ENCODE measurements at places on chromosomes 3 and 15.

- no peak for DNase-seq
Observed at GRCh38 chr15:64429448-64429847, 30.9 kb upstream of the ZNF609 start.

DNA sequence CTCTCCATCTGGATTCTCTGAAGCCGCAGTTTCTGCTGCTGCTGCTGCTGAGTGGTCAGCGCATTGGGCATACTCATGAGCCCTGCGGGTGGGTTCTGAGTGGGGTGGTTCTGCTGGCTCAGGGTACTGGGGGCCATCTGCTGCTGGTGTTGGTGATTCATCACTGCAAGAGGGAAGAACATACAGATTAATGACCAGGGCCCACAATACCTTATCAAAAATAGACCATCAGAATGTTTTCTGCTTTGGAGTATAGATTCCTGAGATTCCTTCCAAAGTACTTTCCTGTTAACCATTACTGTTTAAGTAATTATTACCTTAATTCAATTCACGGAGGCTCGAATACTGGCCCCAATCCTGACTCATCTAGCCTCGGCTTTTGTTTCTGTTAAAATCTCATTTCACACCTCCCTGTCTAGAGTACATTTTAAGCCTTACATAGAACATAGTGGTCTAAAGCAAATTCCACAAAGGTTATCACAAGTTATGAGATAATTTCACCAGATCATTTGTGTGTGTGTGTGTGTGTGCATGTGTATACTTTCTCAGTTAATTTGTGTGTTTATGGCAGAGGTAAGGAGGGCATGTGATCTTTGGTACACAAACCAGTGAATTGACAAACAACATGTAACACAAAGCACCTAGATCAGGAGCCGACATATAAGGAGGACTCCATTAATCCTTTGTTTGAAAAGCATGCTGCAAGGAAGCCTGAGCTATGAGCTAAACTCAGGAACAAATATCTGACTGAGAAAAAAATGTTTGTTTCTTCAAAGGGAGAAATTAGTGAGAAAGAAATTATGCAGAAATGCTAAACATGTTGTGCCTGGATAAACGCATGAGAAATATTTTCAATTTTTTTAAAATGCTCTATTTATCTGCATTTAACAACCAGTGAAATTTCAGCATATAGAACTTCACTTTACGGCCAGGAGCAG is 68.1 kb downstream of the TM4SF4 start:
- DNase-seq = no peak

GRCh38 chr3:65540666-65541065 is 498.1 kb downstream of the MAGI1 start:
- no peak for DNase-seq

- DNase-seq = no peak
Observed at GRCh38 chr15:66707310-66708082, 5.5 kb downstream of the SMAD6 start.

DNA sequence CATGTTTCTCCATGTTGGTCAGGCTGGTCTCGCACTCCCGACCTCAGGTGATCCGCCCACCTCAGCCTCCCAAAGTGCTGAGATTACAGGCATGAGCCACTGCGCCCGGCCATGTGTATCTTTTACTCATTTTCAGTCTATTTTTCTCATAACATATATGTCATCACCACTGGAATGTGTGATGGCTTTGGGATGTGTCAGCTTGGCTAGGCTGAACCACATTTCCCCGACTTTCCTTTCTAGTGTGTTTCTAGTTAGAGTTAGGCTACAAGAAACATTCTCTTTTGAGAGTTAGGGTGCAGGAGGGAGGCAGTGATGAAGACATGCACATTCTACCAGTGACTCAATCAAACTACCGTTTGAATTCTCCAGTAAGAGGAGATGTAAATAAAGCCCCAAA is 444.9 kb upstream of the THBS1 start:
- no peak for DNase-seq

DNA sequence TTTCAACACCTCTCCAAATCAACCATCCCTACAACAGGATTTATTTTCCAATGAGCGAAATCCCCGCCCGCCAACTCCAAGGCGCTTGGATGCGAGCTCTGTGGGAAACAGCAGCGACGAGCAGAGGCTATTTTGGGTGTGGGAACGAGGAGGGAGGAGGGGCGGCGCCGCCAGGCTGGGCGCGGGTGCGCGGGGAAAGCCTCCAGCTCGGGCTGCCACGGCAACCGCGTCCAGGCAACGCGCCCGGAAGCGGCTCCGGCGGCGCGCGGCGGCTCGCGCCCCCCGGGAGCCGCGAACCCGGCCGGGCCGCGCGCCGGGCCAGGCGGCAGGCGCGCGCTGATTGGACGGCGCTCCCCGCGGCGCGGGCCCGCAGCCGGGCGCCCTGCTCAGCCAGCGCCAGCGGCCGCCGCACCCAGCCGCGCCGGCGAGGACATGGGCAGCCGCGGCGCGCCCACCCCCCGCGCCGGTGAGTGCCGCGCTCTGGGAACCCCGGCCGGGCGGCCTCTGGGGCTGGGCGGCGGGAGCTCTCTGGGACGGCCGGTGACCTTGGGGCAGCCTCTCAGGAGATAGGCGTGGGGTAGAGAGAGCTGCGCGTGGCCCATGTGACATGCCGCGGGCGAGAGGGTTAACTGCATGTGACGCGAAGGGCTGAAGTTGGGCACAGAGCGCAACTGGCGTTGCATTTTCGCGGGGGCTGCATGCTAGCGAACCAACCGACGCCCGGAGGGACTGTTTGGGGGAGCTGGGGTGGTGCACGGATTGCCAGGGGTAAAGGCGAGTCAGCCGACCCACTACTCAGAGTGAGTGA is at the start of gene FAM81A:
FAM81A (plus strand) TSS at position 370 of the 808 bp plus-strand sequence. CDS start 20,441 bp downstream, outside the sequence.
- peak; percentile 19 for DNase-seq

DNA sequence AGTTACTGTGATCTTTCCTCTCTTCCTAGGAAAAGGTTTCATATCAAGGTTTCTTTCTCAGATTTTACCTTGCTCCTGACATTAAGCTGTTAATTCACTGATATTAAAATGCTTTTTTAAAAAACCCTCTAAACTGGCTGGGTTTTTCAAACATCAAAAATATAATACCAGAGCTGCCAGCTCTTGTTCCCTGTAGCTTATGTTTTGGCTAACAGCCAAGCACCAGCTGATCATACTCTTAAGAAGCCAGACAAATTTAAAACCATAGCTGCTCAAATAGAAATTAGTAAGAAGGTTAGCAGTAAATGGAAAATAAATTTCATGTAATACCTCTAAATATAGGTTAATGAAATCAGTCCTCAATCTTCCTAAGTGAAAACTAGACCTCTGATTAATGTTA is 657.5 kb downstream of the GRM7 start:
- no peak for DNase-seq

GRCh38 chr3:46604127-46604526 is 8.2 kb upstream of the FAM240A start:
- no peak for DNase-seq

GRCh38 chr15:27210176-27210575 is 239.2 kb downstream of the GABRG3 start:
- no peak for DNase-seq

DNA sequence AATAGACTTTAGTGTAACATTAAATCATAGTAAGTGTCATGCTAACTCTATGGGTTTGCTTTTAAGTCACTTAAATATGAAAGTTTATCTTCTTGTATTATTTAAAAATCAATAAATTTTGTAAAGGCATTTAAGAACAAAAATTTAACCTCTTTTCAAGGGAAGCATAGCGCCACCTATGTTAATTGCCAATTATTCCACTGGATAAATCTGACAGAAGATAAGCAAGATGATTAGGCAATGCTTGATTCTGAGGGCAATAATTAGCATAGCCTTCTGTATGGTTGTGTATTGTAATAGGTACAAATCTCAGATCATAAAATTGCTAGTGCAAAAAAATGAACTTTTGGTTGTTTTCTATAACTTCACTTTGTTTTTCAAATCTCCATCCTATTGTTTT is 560.1 kb downstream of the GRM7 start:
- DNase-seq = no peak

DNA sequence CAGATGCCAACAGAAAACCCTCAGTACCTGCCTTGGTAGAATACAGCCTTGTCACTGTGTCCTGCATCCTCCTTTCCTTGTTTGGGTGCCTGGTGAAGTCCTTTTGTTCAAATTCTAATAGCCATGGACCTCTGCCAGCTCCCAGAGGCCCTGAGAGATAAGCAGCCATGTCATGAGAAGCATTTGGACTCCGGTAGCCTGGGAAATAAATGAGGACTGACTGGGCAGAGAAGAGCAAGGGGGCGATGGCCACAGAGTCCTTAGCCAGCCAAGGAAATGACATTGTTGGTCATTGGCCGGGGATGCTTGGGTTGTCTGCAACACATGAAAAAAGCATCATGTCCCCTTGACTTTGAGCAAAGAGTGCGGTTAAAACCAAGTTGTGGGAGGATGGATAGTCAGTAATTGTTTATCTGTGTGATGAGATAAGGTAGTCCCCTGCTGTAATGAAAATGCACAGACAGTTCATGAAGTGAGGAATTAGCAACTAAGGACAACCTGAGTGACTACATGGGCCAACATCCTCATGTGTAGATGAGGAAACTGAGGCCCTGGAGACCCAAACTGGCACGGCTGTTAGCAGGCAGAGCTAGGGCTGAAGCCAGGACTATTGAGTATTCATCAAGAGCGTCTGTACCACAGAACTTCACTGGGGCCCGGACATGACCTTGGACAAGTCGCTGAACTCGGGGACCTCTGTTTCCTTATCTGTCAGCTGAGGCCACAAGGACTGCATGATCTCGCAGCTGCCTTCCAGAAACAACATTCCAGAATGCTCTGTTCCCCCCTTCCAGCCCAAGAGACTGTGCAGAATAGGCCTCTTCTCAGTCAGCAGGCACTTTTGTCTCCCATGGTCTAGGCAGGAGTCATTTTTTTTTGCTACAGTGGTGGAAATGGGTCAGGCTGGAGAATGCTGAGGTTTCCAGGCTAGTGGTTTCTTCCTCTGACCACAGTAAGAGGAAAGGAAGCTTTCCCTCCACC is 90.5 kb upstream of the CTDSPL start:
- no peak for DNase-seq

- no peak for DNase-seq
Observed at GRCh38 chr15:48385031-48385830, 54.0 kb downstream of the DUT start.

- no peak for DNase-seq
Observed at GRCh38 chr15:68259883-68260282, 17.7 kb upstream of the FEM1B start.

- DNase-seq = no peak
Observed at GRCh38 chr3:175338775-175339535, 479.8 kb downstream of the NAALADL2 start.

- no peak for DNase-seq
Observed at GRCh38 chr3:14284694-14285547, 106.3 kb downstream of the LSM3 start.

DNA sequence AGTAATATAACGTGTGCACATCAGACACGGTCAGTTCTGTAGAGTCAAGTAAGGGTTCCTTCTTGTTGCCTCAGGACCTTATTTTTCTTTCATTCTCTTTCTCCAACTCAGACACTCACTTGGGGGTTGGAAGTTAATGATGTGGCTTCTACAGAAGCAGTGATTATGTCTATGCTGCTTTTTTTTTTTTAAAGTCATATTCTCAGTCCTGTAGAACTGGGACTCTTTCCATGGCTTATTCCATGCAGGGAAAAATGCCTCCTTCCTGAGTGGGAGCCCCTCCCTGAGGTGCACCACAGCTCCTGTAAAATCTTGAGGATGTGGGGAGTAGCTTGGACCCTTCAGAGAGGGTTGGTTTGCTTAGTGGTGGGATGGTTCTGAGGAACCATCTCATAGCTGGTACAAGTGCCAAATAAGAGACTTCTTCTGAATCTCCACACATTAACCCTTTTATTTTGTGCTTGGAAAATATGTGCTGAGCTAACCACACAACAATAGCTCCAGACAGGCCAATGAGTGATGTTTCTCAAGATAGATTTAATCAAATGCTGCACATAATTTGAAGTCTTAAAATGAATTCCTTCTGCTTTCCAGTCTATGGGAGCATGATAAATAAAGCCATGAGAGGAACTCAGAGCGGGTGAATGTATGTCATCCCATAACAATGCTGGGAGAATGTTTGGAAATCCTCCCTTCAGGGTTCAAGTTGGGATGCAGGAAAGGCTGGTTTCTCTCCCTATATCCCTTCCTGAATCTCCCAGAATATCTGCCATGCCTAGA is 23.3 kb upstream of the FSTL1 start:
- no peak for DNase-seq

- DNase-seq = no peak
Observed at GRCh38 chr3:52433996-52434479, 10.9 kb downstream of the SEMA3G start.

GRCh38 chr3:71647751-71648150 is 64.2 kb upstream of the FOXP1 start:
- no peak for DNase-seq

DNA sequence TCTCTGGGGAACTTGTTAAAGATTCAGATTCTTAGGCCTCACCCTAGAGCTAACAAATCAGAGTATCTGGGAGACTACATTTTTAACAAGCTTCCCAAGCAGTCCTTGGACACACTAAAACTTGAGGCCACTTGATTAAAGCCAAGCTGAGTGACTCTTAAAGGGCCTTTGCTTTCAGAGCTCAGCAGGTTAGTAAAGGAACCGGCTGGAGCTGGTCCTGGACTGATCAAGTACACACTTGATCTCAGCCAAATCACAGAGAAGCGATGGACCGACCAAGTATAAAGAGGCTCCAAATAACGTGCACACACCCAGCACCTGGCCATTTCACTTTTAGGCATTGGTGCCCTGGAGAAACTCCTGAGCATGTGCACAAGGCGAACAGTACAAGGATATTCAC is 12.9 kb upstream of the TM6SF1 start:
- no peak for DNase-seq

DNA sequence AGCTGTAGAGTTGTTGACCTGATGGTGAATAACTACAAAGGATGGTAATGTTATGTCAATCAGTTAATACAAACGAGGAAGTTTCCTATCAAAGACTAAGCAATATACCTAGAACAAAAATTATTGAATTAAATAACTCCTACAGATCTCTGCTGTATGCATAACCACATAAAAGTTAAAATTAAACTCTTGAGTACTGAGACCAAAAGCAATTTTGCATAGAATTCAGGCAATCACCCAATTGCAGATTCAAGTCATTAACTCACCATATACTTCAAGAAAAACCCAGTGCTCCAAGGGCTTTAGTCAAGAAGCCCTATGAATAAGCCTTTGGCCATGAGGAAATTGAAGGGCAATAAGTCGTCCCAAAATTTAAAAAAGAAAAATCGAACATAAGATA is 518.8 kb downstream of the MECOM start:
- DNase-seq = no peak

GRCh38 chr15:91311986-91312385 is 211.9 kb downstream of the SV2B start:
- peak; percentile 20 for DNase-seq

- DNase-seq = no peak
Observed at GRCh38 chr3:141248064-141248463, 16.4 kb downstream of the PXYLP1 start.

GRCh38 chr15:98967916-98968315 is 39.7 kb downstream of the PGPEP1L start:
- no peak for DNase-seq
